Cerebellum (tissue), 4 donors: ENCODE measurements at places on chromosomes 1 and 21. TPM values are rescaled to one million over a fixed set of nuclear protein-coding genes. Genes with fewer than 3 reads are reported as not detected.

- no peak for DNase-seq
These were observed 14.0 kb downstream of the AGRN start for GRCh38 chr1:1033731-1034438.

- no peak for DNase-seq
These were observed 56.1 kb downstream of the ATP2B4 start for GRCh38 chr1:203682473-203683383.

- DNase-seq: no peak
These were observed 12.4 kb downstream of the PRPF38A start for GRCh38 chr1:52416811-52417210.

DNA sequence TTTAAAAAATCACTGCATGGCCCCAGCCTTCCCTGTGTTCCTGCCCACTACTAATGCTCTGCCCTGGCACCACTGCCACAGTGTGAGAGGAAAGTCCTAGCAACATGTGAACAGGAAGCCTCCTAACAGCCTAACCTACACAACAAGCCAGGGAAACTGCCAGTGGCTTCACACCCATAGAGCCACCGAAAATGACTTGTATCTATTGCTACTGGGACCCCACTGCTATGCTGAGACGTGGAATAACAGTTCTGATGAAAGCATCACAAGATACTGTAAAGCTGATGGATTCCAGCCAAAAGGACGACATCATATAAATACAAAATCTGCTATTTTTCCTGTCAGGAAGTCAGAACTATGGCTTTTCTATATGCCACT lies 74.9 kb downstream of the JAK1 start:
- DNase-seq: no peak

- DNase-seq: no peak
These were observed 29.9 kb downstream of the MRAP start for GRCh38 chr21:32328595-32328994.

DNA sequence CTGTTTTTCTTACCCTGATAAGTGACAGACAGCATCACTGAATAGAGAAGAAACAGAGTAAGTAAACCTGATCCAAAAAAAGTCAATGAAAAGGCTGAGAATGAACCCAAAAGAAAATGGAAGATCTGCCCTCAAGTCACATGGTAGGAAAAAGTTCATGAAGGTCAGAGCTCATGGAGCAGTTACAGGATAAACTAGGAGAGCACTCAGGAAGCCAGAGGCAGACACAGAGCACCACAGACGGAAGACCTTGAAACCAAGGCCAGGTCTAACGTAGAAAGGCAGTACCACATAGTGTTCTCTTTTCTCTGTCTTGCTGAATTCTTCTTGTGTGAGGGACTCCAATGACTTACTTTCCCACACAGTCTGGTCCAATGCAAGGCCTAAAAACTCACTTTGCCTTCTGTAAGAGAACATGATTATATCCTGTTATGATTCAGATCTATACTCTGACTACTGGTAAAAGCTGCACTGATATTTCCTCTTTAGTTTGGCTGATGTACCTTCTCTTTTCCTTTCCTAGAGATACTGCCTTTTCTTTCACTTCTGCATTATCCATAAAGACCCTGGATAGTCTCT lies 40.8 kb downstream of the RTCA start:
- DNase-seq: no peak

FMO3 gene
- total RNA-seq: not detected

HSD11B1 gene
- total RNA-seq: not detected

GRCh38 chr1:175935566-175936115 lies 192.2 kb upstream of the TNR start:
- no peak for DNase-seq

DNA sequence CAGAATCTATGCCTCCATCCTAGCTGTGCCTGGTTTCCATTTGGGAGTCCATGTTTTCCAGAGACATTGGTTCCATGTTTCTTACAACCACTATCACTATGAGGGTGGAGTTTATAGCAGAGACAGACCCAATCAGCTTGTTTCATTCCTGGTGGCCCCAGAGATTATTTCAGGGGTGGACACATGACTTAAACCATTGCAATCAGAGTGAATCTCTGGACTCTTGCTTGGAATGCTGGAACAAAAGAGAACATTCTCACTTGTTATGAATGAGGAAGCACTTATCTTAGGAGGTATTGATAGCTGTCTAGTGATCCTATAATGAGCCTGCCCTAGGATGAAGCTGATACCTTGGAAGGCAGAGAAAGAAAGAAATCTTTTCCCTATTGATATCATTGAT lies 250.3 kb downstream of the ATG4C start:
- no peak for DNase-seq

DNA sequence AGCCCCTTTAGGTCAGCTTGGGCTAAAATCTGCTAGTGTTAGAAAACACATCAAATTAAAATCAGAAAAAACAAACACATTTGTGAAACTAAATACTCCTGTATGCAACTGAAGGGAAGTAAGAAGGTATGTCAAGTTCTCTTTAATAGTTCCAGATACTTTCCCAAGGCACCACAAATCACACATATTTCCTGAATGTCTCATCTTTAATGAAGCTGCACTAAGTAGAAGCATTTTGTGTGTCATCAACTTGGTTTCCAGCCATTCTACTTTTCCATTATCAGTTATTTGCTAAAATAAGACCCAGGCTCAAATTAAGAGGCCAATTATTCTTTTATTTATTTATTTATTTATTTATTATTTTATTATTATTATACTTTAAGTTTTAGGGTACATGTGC lies 34.7 kb downstream of the CRB1 start:
- no peak for DNase-seq

KIAA1614 gene
- 8.2 TPM for total RNA-seq

- DNase-seq: no peak
These were observed 76.7 kb upstream of the TMPRSS2 start for GRCh38 chr21:41584603-41585176.

DNA sequence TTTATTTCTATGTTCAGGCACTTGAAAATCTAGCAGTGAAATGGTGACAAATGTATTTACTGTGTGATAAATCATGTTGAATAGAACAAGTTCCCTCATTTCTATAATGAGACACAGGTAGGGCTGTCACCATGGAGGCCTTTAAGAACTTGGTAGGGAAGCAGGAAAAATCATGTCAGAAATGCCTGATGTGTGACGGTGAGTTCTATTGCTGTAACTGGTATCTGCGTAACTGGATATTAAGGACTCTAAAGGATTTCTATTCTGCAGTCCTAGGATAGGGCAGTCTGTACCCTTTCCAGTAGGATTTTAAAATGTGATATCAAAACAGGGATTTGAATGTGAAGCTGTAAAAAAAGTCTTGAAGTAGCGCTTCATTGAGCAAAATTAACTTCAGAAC lies 15.5 kb downstream of the ACTN2 start:
- DNase-seq: no peak

DNA sequence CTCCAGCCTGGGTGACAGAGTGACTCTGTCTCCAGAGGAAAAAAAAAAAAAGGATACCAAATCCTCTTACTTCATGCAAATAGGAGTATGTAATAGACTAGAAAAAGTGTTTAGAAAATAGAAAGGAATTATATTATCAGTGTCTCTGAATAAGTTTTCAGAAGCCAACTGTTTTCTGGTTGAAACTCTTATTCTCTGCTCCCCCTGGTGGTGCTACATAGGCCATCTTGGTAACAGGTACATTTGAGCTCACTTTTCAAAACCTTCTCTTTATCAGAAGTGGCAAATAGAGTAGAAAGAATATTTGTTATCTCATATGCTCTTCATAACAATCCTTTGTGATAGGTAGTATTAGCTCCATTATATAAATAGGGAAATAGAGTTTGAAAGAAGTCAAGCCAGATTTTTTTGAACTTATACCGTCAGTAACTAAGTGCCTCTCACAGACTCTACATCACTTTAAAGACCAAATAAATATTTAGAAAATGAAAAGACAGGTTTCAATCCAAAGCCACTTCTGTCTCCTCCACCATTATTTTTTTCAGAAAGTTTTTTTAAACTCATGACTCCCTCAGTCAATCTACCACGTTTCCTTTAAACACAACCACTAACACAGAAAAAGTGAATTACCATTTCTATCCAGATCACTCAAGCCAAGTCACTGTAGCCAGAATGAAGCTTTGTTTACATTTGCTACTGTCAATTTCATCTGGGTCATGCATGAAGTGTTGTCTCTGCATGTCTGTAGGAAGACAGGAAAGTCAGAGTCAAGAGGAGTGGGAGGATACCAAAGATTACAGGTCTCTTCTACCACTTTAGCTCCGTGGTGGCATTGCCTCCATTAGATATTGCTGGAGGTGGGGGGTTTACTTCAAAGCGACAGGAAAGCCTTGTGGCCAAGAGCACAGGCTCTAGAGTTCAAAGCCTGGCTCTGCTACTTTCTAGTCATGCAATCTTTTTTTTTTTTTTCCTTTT lies 45.6 kb downstream of the IL23R start:
- DNase-seq: no peak

DNA sequence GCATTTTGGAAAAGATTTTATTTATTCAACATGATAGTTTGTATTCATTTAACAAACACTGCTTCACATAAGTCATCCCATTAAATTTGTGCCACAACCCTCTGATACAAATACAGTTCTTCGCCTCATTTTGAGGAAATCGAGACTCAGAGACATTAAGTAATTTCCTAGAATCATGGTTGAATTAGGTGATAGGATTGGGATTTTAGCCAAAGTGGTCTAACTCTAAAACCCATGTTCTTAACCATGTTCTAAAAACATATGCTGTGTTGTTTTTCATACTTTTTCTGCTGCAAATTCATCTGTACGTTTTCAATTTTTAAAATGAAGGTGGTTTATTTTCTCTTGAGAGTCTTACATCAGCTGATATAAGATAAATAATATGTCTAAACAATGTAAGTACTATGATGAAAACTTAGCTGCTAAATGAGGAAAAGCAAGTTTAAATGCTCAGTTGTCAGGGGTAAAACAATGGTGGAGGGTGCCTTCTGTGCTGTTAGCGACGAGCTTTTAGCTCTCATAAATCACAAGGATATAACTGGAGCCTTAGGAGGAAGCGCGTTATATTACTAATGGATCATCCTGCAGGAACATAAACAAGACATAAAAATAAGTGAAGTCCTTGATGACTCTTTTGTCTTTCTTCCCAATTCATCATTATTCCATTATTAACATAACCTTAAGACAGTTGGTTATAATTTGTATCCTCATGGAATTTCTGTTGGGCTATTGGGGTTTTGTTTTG lies 97.7 kb downstream of the CACHD1 start:
- no peak for DNase-seq

FCRL1 gene
- total RNA-seq: 0.18 TPM

MTF2 gene
- 86.9 TPM for total RNA-seq

LDLRAD1 gene
- total RNA-seq: not detected

DNA sequence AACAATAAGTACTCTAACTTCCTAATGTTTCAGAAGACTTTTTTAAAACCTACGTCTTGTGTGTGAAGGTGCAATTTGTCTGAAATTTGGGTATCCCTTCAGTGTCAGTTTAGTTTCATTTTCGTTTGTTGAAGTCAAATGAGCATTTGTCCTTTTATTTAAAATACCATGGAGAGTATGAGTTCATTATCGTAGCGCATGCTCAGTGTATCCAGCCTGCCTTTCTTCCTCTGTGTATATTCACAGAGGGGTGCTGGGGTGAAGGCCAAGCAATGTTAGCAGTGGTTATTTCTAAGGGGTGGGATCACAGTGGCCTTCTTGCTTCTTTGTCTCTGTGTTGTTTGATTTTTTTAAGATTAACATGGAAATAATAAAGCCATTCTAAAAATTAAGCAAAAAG lies 43.2 kb downstream of the CNN3 start:
- no peak for DNase-seq

GNAT2 gene
- not detected for total RNA-seq

DIO1 gene
- not detected for total RNA-seq

- DNase-seq: peak; percentile 66
These were observed 1.3 kb downstream of the CNN3 start for GRCh38 chr1:94925561-94926125.

GRCh38 chr1:245585252-245585959 lies 430.6 kb downstream of the KIF26B start:
- no peak for DNase-seq

DNA sequence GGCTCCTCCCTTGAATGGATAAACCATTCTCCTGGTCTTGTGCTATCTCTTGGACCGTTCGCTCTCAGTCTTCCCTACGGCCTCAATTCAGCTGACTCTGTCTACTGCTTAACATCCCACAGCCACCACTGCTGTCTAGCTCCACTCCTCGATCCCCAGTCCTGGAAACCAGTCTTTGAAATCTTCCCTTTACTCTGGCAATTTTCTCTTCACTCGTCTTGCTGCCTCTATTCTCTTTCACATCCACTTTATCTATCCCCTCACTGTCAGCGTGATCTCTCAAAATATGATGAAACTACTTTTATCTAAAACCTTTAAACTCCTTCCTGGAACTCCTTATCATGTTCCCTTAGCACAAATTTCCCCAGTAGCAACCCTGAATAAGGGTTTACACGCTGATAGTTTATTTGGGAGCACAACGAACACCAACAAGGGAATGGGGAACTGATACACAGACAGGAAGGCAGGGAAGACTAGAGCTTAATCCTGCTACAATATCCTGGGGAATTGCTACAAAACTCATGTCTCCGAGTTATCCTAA lies 131.6 kb upstream of the SAMSN1 start:
- DNase-seq: no peak

DNA sequence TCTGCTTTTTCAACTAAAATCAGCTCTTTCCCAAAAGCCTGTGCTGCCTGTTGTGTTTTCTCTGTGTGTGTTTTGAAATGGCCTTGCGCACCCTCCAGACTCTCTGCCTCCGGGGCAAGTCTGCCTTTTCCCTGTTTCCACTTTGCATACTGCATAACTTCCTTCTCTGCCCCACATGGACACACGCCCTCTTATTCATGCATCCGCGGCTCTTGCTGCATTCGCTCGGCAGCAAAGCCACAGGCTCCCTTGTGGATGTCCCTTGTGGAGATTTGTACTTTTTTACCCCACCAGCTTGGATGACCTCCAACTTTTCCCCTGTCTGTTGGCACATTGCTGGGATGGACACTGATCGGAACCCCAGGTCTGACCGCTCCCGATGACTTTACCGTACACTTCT lies 147.6 kb downstream of the ADSS2 start:
- DNase-seq: no peak

FAM72C gene
- 1.4 TPM for total RNA-seq

GRCh38 chr1:34865573-34865972 lies 6.0 kb upstream of the SMIM12 start:
- no peak for DNase-seq

DNA sequence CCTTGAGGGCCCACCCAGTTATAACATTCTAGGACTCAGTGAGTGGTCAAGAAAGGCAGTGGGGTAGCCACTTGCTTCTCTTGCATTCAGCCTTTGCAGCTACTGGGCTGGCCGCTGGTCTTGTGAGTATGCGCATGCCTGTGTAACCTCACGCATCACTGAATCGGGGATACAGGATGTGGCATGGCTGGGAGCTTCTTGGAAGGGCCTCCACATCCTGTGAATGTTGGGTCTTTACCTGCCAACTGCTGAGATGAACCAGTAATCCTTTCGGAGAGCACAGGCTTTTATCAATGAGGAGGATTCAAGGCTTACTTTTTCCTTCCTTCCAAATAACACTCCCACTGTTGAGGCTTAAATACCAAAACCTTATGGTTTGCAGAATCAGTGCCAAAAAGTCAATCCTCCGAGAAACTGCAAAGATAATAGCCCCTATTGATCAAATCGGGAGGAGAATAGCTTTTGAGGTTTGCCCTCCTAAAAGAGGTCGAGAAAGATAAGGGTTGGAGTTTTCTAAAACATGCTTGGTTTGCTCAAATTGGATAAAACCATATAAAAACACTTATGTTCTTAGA lies 198.9 kb upstream of the UBE2U start:
- no peak for DNase-seq
